ENCODE measurements at places on chromosomes 7 and 10.

GRCh38 chr10:59387951-59388670 is 25.8 kb upstream of the FAM13C start:
- DNase-seq = no peak

- DNase-seq = no peak
These were observed 76.1 kb upstream of the ZEB1 start for GRCh38 chr10:31242902-31243301.

- no peak for DNase-seq
These were observed 9.9 kb downstream of the HABP2 start for GRCh38 chr10:113562704-113563103.

- DNase-seq = no peak
These were observed 48.1 kb downstream of the CDC123 start for GRCh38 chr10:12243864-12244620.

DNA sequence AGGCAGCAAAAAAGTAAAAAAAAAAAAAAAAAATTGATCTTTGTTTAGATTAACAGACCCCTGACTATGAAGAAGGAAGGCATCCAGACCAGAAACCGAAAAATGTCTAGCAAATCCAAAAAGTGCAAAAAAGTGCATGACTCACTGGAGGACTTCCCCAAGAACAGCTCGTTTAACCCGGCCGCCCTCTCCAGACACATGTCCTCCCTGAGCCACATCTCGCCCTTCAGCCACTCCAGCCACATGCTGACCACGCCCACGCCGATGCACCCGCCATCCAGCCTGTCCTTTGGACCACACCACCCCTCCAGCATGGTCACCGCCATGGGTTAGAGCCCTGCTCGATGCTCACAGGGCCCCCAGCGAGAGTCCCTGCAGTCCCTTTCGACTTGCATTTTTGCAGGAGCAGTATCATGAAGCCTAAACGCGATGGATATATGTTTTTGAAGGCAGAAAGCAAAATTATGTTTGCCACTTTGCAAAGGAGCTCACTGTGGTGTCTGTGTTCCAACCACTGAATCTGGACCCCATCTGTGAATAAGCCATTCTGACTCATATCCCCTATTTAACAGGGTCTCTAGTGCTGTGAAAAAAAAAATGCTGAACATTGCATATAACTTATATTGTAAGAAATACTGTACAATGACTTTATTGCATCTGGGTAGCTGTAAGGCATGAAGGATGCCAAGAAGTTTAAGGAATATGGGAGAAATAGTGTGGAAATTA is 19.4 kb downstream of the GATA3 start:
- DNase-seq = no peak
